Stimulated activated CD4-positive, alpha-beta T cell treated with anti-CD3 and anti-CD28 coated beads, Interleukin-1b, Interleukin-23, amount 100 ng/mL, for 1 hour (primary cell): ENCODE measurements at places on chromosomes 3 and 15.

DNA sequence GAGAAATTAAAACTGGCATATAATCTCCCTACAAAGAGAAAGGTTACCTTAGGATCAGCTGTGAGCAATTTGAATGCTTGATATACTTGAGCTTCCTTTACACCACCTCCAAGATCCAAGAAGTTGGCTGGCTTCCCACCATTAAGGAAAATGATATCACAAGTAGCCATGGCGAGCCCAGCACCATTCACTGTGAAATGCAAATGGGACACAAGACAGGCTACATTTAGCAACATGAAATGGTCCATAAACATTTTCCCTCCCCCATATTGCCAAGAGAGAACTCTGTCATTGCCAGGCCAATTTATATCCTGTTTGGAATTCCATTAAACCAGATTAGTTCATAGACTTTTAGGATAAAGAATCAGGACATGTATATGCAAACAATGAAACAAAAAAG lies 158.7 kb downstream of the SUCLG2 start:
- no peak for DNase-seq

DNA sequence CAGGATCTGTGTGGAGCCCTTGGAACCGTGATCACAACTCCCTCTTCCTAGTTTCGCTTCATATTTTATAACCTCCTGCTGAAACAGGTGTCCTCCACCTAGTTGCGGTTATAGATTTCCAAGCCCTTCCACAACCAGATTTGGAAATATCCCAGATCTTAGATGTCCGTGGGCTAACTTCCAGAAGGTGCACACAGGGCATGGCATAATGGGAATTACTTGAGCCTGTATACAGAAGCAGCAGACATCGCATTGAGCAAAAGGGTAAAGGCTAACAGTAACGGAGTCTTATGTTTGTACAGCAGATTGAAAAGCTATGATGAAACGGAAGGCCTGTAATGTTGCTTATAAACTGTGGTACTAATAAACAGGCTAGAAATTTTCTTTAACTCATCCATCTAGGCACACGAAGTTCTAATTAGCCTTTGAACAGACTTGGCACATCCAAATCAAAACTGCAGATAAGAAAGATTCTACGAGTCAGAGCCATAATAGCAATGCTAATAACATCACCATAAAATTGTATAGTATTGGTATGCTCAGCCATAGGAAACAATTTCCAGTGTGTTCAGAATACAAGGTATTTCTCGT lies 1.2 kb upstream of the USF3 start:
- no peak for DNase-seq

GRCh38 chr3:35067750-35068149 lies 571.6 kb upstream of the ARPP21 start:
- no peak for DNase-seq

DNA sequence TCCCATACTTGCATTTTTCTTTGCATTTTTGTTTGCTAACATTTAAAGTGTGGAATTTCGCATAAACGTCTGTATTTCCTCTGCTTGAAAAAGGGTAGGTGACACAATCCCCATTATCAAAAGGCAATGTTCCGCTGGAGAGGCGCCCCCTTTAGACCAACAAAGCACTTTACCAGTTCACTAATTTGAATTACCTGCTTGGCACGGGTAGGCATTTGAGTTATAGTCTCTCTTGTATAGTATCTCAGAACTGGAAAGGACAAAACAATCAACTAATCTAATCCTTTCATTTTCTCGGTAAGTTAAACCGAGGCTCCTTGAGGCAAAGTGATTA lies 775 bp upstream of the CCDC39 start:
- DNase-seq, result no peak

GRCh38 chr3:30511524-30512251 lies 94.7 kb upstream of the TGFBR2 start:
- no peak for DNase-seq

- DNase-seq, result no peak
Measured at GRCh38 chr3:88795503-88795902, 311.9 kb upstream of the EPHA3 start.

DNA sequence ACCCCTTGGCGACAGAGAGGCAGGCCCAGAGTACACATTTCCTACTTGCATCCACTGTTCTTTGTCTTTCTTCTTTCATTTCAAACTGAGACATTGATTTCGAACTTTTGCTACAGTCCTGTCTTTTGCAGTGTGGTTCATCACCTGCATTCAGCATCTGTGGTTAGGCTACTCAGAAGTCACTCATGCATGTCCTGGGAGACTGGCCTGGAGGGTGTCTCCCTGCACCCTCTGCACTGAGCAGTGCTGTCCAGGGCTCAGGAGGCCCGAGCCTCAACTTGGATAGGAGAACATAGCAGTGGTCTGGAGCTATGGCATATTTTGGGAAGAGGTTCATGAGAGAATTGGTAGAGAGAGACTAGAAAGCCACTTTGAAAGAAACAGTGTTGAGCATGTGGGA lies 240.2 kb upstream of the TPRG1 start:
- DNase-seq, result no peak

GRCh38 chr15:70342141-70342540 lies 244.4 kb upstream of the TLE3 start:
- no peak for DNase-seq

GRCh38 chr15:39501366-39502081 lies 79.4 kb upstream of the THBS1 start:
- DNase-seq, result no peak

- no peak for DNase-seq
Measured at GRCh38 chr3:35894735-35895134, 255.4 kb downstream of the ARPP21 start.

DNA sequence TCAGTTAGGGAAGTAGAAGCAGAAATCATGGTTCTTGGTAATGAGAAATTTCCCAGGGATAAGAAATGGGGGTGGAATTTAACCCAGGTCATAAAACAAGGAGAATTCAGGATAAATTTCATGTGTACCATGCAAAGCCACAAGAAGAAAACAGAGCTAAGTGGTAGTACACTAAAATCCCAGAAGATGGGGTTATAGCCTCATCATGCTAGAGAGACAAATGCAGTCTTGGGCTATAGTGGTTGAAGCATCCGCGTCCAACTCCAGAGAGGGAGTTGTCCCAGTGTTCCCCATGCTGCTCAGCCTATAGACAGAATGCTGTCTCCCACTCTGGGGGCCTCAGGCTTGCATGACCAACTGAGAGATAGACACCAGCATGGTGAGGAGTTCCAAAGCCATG lies 36.2 kb upstream of the CLRN1 start:
- DNase-seq, result no peak

GRCh38 chr3:138325990-138326389 lies 3.7 kb downstream of the NME9 start:
- DNase-seq, result no peak

DNA sequence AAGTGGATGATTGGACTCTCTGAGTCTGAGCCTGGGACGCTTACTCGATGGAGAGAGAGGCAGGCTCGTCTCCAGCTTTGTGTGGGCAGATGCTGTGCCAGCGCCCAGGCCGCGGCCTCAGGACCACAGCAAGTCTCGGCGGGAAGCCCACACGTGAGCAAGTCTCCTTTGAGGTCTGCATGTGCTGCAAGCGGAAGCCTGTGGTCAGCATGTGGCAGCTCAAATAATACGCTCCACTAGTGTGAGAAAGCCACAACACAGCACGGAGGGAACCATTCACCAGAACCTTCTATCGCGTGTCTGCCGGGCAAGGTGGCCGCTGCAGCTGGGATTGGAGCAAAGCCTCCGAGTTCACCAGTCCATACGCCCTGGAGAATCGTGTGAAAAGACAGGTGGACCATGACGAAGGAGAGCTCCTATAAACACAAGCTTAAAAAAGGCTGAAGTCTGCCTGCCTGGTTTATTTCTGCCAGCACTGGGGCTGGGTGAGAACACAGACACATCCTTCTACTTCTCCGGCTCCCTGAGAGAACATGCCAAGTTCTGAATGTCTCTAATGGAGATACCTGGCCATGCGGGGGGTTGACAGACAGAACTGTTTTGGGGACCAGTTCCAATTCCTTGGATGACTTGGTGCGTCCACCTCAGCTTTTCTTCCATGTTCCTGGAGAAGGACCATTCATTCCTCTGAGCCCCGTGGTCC lies 82.0 kb upstream of the LRIG1 start:
- no peak for DNase-seq

DNA sequence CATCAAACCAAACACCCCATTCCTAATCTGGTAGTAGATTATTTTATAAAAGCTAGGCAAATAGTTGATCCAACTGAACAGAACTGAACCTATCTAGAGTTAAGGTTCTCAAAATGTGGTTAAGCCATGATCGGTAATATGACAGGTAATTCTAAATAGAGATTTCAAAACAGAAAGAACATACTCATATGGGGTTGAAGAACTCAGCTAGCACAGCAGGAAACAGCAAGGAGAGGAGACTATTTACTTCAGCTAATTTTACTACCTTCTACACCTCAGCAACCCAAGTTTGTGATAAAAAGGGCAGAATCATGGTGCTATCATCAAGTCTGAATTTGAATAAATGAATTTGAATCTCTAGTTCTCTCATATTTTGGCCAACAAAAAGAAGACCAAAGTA lies 11.8 kb downstream of the CD47 start:
- DNase-seq, result no peak
